H9 (cell line): ENCODE measurements at places on chromosomes 5 and 9. TPM values are rescaled to one million over a fixed set of nuclear protein-coding genes. Genes with fewer than 3 reads are reported as not detected.

DNA sequence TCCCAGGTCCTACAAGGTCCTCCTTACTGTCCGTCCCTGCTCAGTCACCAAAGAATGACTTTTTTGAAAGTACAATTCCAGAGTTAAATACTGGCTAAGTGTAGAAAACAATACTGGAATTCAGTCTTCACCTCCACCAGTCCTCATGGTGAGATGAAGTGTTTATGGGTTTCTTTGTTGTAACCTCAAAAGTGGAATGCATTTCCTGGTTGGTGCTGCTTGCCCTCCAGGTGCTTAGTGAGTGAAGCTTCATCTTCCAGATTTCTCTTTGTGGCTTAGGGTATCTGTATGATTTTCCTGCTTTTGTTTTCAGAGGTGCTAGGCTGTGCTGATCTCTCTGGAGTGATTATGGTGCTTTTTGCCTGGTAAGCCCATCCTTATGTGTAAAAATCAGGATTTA, 49.4 kb upstream of the DHFR start:
- no peak overlapping the region for H3K4me3 ChIP-seq
- no peaks in the 10 kb centered on the region for H3K27me3 ChIP-seq
- no peak for DNase-seq

FSTL4 gene
- 5.7 and 6.0 TPM in 2 replicates for total RNA-seq

DNA sequence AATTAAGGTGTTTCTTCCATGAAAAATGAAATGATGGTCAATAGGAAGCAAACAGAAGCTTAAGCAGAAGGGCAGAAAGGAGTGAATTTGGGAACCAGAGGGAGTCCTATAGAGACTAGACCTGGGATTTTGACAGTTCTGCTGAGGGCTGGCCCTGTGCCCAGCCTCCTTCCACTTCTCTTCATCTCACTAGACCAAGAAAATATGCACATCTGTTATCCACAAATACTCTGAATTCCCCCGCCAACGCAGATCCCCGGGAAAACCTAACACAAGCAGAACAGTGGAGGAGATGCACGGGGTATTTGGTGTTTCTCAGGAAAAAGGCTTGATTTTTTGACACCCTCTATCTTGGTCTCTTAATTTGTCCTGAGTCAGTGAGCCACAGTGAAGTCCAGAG, 22.7 kb downstream of the GRIA1 start:
- H3K27me3 ChIP-seq: no peaks in the 10 kb centered on the region
- no peaks in the 10 kb centered on the region for H3K36me3 ChIP-seq
- no peak for DNase-seq
- H3K4me1 ChIP-seq: peaks cover 4% of the 10 kb centered on the region; the same call in 1 of the 2 replicates
- no peak overlapping the region for H3K27ac ChIP-seq
- no peak overlapping the region for H3K4me3 ChIP-seq

GRCh38 chr5:147912011-147912410, 5.7 kb upstream of the C5orf46 start:
- no peaks in the 10 kb centered on the region for H3K4me1 ChIP-seq
- H3K36me3 ChIP-seq: no peaks in the 10 kb centered on the region
- H3K4me3 ChIP-seq: no peak overlapping the region
- H3K27ac ChIP-seq: no peak overlapping the region

UIMC1 gene
- 46.2 and 53.0 TPM in 2 replicates for total RNA-seq

DNA sequence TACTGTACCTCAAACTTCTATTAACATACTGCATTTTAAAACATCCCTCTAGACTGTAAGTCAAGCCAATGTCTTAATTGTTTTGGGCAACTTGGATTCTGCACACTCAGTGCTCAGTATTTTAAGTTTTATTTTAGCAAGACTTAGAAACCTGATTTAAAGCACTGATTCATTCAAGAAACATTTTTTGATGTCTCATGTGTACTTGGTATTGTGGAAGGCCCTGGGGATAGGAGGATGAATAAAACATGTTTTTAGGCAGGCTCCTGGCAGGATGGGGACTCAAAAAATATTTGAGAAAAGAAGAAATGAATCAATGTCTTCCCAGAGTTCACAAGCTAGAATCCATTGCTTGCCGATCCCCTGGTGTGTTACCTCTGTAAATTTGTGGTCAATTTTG, 334.0 kb upstream of the PUM3 start:
- H3K4me3 ChIP-seq: no peak overlapping the region
- no peak overlapping the region for H3K27ac ChIP-seq
- peaks cover 4% of the 10 kb centered on the region; the same call in 1 of the 2 replicates for H3K27me3 ChIP-seq
- H3K36me3 ChIP-seq: no peaks in the 10 kb centered on the region
- no peaks in the 10 kb centered on the region for H3K4me1 ChIP-seq
- DNase-seq: no peak

GARIN3 gene
- not detected in 2 replicates for total RNA-seq

- H3K4me3 ChIP-seq: peak overlapping the region; percentile 52
- DNase-seq: no peak
- peaks cover 15% of the 10 kb centered on the region for H3K36me3 ChIP-seq
Observed at GRCh38 chr5:1524799-1525623, 1.3 kb upstream of the LPCAT1 start.

DNA sequence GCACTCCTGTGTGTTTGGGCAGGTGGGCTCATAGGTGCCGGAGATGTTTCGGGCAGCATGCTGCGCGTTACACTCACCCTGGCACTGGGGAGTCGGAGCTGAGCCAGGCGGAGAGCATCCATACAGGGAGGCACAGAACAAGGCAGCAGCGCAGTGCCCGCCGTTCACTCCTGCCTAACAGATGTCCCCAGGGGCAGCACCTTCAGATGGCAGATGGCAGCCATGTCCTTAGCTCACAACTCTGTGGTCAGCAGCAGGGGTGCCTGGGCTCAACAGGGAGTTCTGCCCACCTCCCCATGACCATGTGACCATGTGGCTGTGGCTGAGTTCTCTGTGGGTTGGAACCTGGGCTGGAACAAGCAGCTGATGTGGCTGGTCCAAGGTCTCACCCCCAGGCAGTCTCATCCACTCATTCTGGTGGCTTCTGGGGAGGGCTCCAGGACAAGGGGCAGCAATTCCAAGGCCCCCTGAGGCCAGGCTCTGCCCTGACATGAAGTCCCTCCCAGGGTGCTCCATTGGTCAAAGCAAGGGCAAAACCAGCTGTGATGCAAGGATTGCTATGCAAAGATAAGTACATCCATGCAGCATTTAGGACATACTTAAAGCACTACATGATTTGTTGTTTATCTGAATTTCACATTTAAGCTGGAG, 64.2 kb downstream of the MRPL36 start:
- H3K27me3 ChIP-seq: no peaks in the 10 kb centered on the region
- H3K4me3 ChIP-seq: no peak overlapping the region
- no peaks in the 10 kb centered on the region for H3K36me3 ChIP-seq
